ENCODE measurements at places on chromosomes 7 and 10.

- no peak overlapping the region for H3K4me3 ChIP-seq
- DNase-seq, result no peak
- H3K27me3 ChIP-seq, result no peaks in the 10 kb centered on the region
- H3K4me1 ChIP-seq, result no peaks in the 10 kb centered on the region
Observed at GRCh38 chr10:97825020-97825760, 24.5 kb upstream of the GOLGA7B start.

DNA sequence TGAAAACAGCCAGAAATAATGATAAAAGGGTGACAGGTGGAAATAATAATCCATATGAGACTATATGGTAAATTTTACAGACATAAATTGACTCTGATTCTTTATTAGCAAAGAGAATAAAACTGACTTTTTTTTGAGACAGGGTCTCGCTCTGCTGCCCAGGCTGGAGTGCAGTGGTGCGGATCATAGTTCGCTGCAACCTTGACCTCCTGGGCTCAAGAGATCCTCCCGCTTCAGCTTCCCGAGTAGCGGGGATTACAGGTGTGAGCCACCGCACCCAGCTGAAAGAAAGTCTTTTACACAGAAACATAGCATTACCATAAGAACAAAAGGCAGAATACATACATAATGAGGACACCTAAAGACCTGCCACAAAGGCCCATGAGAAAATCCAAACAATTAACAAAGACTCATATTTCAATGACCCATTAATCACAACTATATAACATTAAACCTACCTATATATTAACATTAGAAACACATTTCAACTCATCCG is 51.5 kb upstream of the DIP2C start:
- peaks cover 2% of the 10 kb centered on the region for H3K27me3 ChIP-seq
- H3K4me3 ChIP-seq, result no peak overlapping the region
- DNase-seq, result no peak
- no peaks in the 10 kb centered on the region for H3K36me3 ChIP-seq
- no peaks in the 10 kb centered on the region for H3K4me1 ChIP-seq

DNA sequence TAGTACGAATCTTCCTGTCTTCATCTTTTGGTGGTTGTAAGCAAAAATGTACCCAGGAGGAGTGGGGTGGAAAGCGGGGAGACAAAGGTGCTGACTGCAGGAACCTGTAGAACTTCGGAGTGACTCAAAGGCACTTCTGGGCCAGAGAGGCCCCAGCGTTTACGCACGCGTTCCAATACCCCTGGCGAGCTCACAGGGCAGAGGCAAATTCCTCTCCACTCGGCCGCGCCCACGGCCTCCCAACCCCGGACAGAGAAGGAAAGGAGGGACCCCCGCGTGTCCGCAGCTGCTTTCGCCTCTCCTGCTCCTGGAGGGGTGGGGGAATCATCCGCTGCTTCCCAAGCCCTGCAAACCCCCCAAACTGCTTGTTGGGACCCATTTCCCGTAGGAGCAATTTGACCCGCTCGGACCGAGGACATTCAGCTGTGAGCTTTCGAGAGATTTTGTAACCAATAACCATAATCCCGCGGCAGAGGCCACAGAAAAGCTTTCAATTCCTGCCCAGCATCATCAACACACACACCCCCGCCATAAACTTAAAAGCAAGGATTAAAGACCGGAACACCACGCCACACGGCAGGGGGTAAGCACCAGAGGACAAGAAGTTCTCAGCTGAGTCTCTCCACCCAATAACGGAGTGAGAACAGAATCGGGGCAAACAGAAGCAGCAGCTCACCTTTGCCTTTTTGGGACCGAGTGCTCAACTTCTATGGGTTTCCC is 2.3 kb downstream of the IGF2BP3 start:
- H3K27me3 ChIP-seq, result peaks cover 96% of the 10 kb centered on the region
- H3K36me3 ChIP-seq, result no peaks in the 10 kb centered on the region
- no peak overlapping the region for H3K27ac ChIP-seq
- no peak overlapping the region for H3K4me3 ChIP-seq

GRCh38 chr10:91683975-91684374 is 51.1 kb upstream of the PPP1R3C start:
- no peak for DNase-seq
- no peaks in the 10 kb centered on the region for H3K36me3 ChIP-seq
- H3K27me3 ChIP-seq, result no peaks in the 10 kb centered on the region
- no peak overlapping the region for H3K4me3 ChIP-seq
- no peaks in the 10 kb centered on the region for H3K4me1 ChIP-seq
